Glutamatergic neuron (in vitro differentiated cells): ENCODE measurements at places on chromosomes 2 and 18.

DNA sequence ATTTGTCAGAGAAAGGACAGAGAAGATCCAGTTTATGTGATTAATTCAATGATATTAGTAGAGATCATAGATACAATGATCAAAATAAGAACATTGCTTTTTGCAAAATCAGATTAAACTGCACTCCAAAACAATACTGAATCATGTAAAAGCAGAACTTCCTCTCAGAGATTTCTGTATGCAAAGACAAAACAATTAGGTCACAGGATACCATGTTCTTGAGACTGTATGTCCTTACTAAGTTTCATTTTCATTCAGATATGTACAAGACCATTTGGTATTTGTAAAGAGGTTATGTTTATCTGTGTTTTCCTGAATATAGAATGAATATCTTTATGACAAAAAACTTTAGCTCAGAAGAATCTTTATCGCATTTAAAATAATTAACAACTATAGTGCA lies 161.8 kb downstream of the DLGAP1 start:
- DNase-seq, result no peak

DNA sequence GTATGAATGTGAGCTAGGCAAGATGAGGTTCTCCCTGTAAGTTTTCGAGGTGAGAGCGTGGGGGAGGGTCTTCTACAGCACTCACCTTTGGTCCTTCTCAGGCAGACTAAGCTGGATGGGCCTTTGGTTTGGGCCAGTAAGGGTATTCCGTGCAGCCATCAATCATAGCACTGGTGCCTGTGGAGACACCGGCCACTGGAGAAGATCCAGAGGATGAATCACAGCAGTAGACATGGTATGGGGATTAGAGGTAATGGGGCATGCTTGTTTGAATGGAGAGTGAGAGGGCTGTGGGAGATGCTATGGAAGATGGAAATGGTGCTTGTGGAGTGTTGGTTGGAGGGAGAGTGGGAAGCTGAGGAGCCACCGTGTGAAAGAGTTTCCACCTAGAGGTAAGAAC lies 16.1 kb downstream of the MAPRE3 start:
- DNase-seq, result no peak

- DNase-seq, result no peak
Measured at GRCh38 chr2:48600204-48600813, 17.3 kb upstream of the GTF2A1L start.

- DNase-seq, result no peak
Measured at GRCh38 chr2:60385648-60386047, 167.8 kb downstream of the BCL11A start.

- DNase-seq, result no peak
Measured at GRCh38 chr2:170747921-170748320, 22.3 kb upstream of the ERICH2 start.
